ENCODE measurements at places on chromosomes 7 and 10.
A peak's percentile ranks its signal among the peaks of the same experiment; 100 is the strongest.

GRCh38 chr7:144438759-144439158, 35.3 kb upstream of the NOBOX start:
- no peak for DNase-seq

- no peak for DNase-seq
These were observed 395.6 kb downstream of the CALN1 start for GRCh38 chr7:72016574-72016973.

GRCh38 chr10:76523791-76524351, 1092.4 kb downstream of the LRMDA start:
- DNase-seq = no peak

DNA sequence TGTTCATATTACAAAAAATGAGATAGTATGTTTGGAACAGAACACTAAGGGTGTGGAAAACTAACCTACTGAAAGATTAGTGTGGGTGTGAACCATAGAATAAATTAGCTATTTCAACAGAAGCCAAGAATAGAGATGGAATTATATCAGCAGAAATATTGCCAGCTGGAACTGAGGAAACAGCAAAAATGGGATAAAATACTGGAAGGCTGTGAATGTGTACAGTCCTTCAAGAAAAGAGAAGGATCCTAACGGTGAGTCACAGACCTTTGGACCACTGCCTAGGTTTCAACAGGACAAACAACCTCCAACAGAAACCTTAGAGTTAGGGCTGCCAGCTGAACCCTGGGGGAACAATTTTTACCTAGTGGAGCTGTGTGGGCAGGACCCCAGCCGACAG, 395.0 kb downstream of the ZWINT start:
- DNase-seq = no peak

GRCh38 chr7:140641524-140642195, 1.0 kb upstream of the DENND2A start:
- no peak for DNase-seq

GRCh38 chr7:151597541-151598444, 78.1 kb upstream of the RHEB start:
- DNase-seq = no peak

GRCh38 chr7:38207843-38208242, 29.8 kb downstream of the STARD3NL start:
- DNase-seq = no peak

DNA sequence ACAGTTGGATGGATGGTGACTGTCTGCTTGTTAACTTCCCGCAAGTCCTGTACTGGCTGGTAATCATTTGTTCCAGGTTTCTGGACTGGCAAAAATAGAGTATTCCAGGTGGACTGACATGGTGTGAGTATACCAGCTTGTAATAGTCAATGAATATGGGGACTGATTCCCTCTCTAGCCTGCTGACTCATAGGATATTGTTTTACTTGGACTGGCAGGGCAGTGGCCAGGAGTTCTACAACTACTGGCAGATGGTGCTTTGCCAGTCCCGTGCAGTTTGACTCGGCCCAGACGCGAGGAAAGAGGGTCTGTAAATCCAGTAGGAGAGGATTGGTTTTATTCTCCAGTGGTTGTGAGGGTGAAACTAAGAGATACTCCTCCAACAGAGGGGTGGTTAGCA, 78.0 kb downstream of the PRR15 start:
- DNase-seq = no peak

GRCh38 chr7:155236386-155236785, 61.3 kb upstream of the INSIG1 start:
- DNase-seq = no peak

- DNase-seq = no peak
These were observed 248.7 kb downstream of the TSPAN12 start for GRCh38 chr7:120609136-120609753.

DNA sequence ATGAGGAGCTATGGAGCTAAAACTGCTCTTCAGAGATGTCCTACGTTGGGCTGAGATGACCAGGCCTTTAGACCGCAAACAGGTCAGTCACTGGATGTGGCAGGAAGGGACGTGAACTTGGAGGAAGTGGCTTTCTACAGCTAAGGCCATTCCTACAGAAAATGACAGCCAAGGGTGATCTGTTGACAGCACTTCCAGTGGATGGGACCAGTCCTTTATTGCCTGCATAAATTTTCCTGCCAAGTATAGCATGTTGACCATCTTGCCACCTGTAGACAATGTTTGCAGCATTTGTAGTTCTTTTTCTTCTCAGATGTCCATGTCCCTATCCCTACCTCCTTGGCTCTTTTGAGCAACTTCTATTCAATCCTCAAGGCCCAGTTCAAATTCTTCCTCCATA, 3.4 kb downstream of the LIPM start:
- DNase-seq = no peak

- no peak for DNase-seq
These were observed 153.3 kb downstream of the XPNPEP1 start for GRCh38 chr10:109769966-109770365.

DNA sequence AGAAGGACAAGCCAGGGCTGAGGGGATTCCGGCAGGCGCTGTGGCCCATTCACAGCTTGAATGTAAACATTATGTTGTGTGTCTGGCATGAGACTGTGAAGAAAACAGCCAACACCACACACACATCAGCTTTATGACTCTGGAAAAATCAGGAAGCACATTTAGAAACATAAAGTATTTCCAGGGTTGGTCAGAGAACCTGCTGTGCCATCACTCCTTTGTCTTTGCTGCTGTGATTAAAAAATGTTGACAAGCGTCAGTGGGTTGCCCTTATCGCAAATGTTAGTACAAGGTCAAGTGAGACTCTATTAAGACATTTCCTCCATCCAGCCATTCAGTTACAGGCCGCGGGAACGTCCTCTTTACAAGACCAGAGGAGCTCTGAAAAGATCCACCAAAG, 95.4 kb downstream of the TAX1BP1 start:
- no peak for DNase-seq

GRCh38 chr10:69716711-69717560, 84.8 kb upstream of the COL13A1 start:
- DNase-seq = no peak

- DNase-seq = peak; percentile 45
These were observed 145.6 kb downstream of the PFKFB3 start for GRCh38 chr10:6348096-6348874.

GRCh38 chr7:107076781-107077698, 32.5 kb downstream of the PRKAR2B start:
- no peak for DNase-seq

DNA sequence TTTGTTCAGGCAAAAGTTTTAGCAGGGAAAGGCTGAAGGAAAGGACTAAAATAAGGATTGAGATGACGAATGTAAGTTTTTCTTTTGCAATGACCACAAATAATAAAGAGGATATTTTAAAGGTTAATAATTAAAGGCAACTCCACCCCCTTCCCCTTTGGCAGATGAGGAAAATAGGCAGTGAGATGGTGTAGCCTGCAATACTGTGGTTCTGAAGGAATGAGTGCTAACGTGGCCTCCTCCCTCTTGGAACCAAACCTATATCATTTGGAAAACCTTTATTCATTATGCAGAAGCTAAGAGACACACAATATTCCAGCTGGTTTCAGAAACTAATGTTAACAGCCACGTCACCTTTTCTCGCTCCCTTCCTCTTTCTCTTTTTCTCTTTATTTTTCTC, 70.9 kb upstream of the COL1A2 start:
- DNase-seq = no peak

DNA sequence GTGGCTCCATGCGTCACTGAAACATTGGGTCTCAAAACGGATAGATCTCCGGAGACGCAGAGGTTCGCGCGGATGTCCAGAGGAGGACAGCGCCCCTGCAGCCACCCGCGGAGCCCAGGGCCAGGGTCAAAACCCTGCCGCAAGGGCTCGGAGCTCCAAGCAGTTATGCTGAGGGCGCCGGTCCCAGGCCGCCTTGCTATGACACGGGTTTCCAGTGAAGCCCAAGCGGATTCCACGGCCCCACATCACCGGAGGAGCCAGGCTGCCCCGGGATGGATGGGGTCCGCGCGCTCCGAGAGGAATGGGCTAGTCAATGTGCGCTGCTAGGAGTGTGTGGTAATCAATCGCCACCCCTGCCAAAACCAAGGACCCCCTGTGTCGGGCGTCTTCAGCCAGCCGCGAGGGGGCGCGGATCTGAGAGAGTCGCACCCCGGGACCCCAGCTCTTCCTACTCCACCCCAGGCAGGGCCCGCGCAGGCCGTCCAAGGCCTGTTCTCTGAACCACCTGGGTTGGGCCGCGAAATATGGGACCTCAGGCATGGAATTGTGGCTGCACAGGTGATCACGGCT, 5.6 kb upstream of the EMX2 start:
- no peak for DNase-seq

- DNase-seq = no peak
These were observed 61.3 kb upstream of the TRIL start for GRCh38 chr7:29019387-29019786.

DNA sequence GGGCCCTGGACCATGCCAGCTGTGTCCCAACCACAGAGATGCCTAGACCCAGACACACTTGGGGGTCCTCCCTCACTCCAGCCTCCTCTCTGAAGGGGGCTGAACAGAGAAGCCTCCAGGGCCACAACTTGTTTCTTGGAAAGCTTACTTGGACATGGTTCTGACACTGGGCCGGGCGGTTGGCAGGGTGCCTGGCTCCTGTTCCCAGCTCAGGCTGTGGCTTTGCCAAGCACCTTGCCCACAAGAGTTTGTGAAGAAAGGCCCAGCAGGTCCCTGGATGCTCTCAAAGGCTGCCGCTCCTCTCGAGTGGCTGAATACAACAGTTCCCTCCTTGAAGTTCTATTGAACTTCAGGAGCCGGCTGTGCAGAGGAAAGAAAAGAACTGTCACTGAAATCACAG, 181.6 kb downstream of the PTPN20 start:
- no peak for DNase-seq

GRCh38 chr10:60661637-60662036, 116.6 kb upstream of the CDK1 start:
- no peak for DNase-seq

- DNase-seq = peak; percentile 33
These were observed 178.6 kb upstream of the INHBA start for GRCh38 chr7:41881331-41882130.
